ENCODE measurements at places on chromosomes 6 and 20.

- DNase-seq, result no peak
Observed at GRCh38 chr6:146785001-146785585, 186.3 kb downstream of the ADGB start.

DNA sequence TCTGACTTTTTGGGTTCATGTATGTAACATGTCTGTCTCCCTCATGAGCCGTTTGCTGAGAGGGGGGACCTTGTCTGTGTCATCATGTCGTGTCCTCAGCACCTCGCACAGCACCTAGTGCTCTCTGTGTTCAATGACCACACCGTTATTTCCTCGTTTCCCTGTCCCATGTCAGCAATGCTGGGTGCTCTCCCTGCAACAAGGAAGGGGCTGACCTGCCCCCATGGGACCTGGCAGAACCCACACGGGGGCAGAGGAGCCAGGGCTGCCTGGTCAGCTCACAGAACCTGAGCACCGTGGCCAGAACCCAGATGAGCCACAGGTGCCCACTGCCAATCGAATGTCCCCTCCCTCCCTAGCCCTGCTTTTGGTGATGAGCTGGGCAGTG is 7.3 kb downstream of the ADA start:
- DNase-seq, result no peak

GRCh38 chr6:27214126-27214601 is 33.3 kb upstream of the PRSS16 start:
- no peak for DNase-seq

GRCh38 chr6:18748314-18748713 is 361.2 kb downstream of the RNF144B start:
- DNase-seq, result no peak

GRCh38 chr20:2299301-2299700 is 3.5 kb downstream of the TGM3 start:
- peak; percentile 92 for DNase-seq

DNA sequence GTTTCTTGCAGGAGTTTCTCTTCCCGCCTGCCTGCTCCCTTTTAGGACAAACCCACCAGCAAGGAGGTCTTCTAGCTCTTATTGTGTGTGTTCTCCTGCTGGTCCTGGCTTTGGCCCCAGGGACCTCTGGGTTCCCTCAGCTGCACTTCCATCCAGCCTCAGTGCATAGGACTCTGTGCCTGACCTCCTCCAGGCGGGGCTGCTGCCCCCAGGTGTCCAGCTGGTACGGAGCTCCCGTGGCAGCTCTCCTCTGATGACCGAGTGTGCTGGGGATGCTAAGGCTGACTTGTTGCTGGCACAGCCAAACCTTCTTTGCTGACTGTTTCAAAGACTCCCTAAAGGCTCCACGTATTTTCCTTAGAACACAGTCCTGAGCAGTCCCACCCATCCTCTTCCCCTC is 167.6 kb upstream of the PROKR2 start:
- no peak for DNase-seq

- no peak for DNase-seq
Observed at GRCh38 chr6:69427882-69428281, 368.9 kb downstream of the LMBRD1 start.

DNA sequence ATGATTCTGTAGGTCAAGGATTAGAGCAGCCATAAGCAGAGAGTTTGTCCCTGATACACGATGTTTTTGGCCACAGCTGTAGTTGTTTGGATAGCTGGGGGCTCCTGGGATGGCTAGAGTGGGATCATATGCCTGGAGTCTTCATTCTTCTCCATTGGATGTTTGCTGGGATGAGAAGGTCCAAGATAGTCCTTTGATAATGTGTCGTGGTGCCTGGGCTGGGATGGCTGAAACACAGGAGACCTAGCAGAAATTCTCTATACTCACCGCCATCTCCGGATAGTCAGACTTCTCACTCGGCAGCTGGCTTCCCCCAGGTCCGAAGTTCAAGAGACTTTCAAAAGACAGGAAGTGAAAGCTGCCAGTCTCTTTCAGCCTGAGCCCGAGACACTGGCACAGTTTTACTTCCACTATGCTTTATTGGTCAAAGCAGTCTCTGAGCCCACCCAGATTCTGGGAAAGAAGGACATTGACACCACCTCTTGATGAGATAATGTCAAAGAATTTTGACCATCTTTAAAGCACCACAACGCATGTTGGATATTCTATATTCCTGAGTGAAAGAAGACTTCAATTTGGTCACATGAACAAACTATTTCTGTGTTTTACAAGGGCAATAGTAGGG is 16.0 kb downstream of the MARCKS start:
- DNase-seq, result peak; percentile 86

DNA sequence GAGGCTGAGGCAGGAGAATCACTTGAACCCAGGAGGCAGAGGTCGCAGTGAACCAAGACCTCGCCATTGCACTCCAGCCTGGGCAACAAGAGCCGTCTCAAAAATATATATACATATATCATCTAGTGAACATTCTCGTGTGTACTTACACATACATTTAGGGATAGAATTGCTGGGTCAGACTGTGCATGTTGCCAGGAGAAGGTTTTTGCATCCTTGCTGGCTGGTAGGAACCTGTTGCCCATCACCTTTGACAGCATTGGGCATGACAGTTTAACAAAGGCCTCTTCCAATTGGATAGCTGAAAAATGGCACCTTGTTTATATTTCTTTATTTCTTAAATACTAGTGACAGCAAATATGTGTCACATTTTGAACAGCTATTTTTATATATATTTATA is 5.4 kb downstream of the AAR2 start:
- no peak for DNase-seq

DNA sequence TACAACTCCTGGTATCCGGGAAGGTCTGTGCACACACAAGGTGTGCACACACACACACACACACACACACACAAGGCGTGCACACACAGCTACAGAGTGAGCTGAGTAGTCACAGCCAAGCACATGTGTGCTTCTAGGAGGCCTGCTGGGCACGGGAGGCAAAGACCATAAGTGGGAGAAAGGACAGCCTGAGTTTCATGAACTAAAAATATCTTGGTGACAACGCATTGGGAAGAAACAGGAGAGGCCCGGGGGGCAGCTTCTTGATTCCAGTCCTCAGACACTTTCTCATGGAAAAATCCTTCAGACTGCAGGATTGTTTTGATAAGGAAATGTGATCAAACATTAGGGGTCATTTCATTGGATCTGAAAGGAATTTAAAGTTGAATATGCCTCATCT is 2.6 kb downstream of the TRAF3IP2 start:
- DNase-seq, result no peak

GRCh38 chr6:193773-194310 is 98.4 kb upstream of the DUSP22 start:
- no peak for DNase-seq

DNA sequence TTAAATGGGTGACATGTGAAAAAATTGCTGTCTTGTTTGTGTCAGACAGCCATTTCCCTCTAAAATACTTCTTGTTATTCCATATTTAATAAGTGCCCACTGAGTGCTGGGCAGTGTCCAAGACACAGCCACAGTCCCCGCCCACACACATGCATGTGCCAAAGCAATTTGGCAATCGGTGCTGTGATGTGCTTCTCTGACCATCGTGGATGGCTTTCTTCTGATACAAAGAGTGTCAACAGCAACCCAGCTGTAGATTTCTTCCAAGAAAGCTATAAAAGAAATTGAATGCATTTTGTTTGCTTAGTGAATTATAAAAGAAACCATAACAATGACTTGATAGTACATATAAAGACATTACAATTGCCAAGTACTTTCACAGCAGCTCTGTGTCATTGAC is 140.5 kb upstream of the ATXN1 start:
- no peak for DNase-seq

DNA sequence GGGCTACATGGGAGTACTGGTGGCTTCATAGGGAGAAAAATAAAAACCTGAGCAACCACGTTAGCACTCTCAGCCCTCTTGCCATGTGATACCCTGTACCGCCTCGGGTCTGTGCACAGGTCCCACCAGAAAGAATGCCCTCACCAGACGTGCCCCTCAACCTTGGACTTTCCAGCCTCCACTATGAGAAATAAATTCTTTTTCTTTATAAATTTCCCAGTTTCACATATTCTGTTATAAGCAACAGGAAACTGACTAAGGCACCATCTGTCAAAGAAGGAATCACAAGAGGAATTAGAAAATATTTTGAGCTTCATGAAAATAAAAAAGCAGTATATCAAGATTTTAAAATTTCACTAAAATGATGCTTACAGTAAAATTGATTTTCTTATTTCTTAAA is 168.4 kb upstream of the BMP5 start:
- DNase-seq, result no peak

GRCh38 chr6:140845701-140846100 is 1287.0 kb upstream of the GJE1 start:
- DNase-seq, result no peak

DNA sequence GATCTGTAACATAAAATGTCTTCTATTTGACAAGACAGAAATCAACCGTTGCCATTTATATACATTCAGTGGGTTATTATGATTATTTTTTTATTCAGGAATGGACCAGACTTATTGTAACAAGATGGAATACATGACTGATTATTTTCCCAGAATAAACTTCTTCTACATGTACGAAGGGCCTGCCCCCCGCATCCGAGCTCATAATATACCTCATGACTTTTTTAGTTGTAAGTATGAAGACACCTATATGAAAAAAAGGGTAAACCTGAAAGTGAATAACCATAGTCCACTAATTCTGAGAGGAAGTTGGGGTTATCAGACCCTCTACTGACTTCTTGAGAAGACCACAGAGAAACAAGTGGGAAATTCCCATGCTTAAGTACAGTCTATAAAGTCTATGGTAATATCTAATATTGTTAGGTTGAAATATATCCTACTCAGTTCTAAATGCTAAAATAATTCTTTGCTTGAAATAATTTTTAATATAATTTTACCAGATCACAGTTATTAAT is 15.9 kb downstream of the OR2A4 start:
- DNase-seq, result no peak

DNA sequence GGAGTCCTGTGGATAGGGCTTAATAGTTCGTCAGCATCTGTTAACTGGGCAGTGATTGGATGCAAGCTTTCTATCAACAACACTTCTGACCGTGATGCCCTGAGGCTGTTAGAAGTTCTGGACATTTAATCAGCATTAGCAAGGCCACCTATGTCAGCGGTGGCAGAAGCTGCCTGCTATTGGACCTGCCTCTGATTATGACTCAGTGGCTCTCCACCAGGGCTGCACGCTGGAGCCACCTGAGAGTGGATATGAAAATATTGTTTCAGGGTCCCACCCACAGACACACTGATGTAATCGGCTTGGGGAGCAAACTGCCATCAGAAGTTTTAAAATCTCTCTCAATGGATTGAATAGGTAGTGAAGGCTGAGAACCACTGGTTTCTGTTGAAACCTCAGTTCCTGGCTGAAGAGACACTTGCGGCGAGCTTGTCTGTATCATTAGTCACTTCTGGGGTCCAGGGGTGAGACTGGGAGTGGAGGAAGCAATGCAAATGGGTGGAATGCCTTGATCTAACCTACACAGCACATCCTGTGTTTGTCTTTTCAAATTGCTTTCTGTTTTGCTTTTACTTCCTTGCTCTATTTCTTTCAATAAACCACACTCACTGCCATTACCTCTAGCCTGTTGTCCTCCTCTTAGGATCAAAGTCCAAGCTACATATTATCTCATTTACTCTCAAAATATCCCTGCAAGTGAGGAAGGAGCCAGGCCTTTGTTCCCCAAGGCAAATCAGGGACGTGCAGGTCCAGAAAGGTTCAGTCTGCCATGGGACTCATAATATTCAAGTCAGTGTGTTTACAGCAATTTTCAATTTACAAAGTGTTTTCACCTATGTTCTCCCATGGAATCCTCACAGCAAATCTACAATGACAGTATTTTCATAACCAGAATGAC is 4.2 kb downstream of the CLIC5 start:
- DNase-seq, result no peak

GRCh38 chr20:9531581-9531980 is 17.2 kb downstream of the LAMP5 start:
- DNase-seq, result no peak

DNA sequence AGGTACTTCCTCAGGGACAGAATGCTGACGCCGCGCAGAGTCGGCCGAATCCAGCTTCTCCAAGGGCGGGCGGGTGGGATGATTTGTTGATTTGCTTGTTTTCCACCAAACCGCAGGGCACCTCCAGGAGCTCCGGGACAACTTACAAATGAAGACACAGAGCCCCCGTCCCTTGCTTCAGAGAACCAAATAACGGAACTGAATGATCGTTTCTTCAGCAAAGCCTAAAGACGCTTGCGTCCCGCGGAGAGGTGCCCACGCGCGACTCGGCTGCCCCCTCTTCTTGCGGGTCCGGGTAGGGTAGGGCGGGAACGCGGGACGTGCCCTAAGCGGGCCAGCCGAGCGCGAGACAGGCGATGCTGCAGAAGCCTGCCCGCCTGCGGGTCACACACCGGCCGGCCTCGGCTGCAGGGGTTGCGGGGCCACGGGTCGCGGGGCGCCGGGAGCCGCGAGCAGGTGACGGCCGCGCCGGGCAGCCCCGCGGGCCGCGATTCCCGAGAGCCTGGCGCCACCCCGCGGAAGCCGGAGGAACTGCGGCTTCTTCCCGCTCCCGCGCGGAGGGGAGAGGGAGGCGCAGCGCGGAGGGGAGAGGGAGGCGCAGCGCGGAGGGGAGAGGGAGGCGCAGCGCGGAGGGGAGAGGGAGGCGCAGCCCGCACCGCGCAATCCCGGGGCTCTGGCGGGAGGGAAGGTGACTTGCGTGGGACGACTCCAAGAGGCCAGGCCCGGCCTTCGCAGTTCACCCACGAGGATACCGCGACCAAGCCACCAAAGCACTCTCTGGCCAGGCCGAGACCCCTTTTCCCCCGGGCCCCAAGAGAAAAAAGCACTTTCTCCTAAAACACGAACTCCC is 7.7 kb upstream of the FOXF2 start:
- peak; percentile 83 for DNase-seq

DNA sequence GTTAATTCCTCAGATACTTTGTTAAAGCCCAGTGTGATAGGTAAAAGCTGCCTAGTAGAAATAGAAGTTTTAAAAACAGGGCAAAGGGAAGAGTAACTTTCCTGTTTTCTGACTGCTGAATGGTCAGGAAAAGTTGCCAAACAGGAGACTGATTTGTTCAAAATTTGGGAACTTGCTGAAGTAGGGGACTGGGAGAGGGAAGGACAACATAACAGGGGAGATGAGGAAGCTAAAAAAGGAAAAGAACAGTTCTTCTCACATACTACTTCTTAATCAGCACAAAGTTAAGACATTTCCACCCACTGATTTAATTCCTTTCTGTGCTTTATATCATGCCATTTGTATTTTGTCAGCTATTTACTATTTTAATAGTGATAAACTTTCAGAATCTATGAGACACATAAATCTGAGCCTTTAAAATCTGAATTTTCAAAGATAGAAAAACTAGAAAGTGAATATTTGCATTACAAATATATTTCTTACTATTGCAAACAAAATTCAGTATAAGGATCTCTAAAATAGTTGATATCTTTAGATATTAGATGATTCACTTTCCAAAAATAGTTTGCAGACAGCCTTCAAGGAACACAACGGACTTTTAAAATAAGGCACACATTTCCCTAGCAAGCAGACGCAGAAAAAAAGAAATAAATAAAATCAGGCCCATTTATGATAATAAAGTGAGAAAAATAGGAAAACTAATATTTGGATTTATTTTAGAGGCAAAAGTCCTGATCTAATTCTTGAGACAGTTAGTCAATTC is 36.9 kb upstream of the SLC16A10 start:
- no peak for DNase-seq

All from spleen (tissue), 13 donors.